Transverse colon (tissue), 4 donors: ENCODE measurements at places on chromosomes 1 and 21. TPM values are rescaled to one million over a fixed set of nuclear protein-coding genes. Genes with fewer than 3 reads are reported as not detected.

The LCE1D gene
- not detected for total RNA-seq

The IVL gene
- not detected for total RNA-seq

The OR10Z1 gene
- total RNA-seq, result not detected

The CA6 gene
- not detected for total RNA-seq

The SMCP gene
- not detected for total RNA-seq

DNA sequence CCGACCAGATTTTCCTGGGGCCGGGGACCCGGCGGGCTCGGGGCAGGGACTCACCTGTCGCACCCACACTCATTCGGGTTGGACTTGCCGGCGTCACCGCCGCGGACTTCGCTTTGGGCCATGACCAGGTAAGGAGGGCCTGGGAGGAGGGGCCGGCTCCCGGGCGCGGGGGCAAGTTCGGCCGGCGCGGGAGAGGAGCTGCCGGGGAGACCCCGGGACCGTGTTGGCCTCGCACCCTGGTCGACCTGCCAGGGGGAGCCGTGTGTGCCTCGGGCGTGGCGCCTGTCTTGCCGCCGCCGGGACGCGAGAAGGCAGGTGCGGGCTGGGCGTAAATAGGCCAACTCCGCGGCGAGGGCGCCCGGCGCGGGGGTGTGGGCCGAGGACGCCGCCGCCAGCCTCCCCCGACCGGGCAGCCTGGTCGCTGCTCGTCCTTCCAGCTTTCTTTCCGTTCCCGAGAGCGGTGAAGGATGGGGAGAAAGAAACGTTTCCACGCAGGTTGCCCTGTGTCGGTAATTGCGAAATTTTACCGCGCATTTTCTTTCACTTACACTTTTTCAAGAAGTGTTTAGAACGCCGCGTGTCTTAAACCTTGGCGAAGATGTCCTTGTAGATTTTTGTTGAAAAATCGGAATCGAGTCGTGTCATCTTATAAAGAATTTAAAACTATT is 558 bp downstream of the USP1 start:
- DNase-seq, result no peak

DNA sequence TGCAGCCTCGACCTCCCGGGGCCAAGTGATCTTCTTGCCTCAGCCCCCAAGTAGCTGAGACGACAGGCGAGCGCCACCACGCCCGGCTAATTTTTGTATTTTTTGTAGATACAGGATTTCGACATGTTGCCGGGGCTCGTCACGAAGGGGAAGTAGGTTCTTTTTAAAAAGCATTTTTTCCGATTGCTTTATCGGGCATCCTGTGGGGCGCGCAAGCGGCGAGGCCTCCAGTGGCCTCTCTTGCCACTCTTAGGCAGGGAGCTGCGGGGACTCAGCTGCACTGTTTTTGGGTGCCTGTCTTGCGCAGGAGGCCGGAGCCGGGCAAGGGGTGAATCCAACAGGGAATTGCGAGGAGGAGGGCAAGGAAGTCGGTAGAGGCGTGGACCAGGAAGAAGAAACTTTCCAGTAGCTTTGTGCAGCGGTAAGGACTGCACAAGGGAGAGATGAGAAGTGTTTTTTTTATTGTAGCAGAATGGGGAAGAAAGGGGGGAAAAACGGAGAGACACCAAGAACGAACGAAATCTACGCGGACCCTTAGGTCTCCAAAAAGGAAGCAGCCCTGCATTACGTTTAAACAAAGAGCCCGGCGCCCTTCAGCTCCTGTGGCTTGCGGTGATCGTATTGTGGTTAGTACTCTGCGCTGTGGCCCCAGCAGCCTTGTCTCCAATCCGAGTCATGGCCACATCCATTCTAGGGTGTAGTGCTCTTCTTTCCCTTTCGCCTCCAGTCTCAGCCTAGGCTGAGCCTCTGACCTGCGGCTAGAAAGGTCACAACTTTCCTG is 164.8 kb downstream of the PPIAL4G start:
- peak; percentile 43 for DNase-seq

DNA sequence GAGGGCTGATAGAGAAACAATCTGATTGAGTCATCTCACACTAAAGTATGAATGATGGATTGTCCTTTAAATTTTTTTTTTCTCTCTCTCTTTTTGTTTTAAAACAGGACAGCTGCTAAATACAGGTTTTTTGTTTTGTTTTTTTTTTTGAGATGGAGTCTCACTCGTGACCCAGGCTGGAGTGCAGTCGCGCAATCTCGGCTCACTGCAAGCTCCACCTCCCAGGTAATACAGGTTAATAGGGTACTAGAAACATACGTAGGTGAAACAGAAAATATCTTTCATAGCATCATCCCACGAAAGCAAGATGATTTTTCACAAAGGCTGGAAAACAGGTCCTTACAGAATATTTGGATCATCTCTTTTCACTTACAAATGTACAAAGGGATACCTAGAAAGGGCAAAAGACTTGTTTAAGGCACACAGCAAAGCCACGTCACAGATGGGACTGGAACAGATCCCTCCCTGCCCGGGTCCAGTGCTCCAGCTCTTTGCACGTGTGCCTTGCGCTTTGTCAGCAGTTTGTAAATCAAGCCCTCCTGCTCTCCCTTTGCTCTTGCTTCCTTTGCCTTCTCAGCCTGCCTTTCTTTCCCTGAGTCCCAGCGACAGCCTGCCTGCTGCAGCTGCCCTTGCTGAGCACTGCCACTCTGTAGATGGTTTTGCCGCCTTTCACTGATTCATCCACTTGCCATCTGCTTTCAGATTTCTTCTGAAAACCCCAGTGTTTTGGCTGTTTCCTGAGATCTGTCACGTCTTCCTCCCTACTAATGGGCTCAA is 171.3 kb upstream of the BEND5 start:
- no peak for DNase-seq

DNA sequence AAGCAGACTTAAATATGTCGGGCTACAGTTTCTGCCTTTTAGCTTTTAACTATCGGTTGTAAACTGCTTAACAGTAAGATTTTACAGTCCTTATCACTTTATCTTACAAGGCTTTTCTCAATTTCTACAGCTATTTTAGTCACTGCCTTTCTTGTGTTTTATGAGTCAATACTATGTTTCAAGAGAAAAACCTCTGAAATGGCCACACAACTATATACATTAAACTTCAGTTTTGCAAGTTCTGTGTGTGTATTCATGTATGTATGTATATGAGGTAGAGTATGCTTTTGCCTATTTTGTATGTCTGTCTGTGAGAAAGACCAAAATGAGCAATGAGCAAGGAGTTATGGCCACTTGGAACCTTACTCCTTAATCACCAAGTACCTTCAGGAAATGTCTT is 169.8 kb downstream of the SYT2 start:
- no peak for DNase-seq

- no peak for DNase-seq
Observed at GRCh38 chr1:150207281-150207971, 28.5 kb downstream of the ANP32E start.

DNA sequence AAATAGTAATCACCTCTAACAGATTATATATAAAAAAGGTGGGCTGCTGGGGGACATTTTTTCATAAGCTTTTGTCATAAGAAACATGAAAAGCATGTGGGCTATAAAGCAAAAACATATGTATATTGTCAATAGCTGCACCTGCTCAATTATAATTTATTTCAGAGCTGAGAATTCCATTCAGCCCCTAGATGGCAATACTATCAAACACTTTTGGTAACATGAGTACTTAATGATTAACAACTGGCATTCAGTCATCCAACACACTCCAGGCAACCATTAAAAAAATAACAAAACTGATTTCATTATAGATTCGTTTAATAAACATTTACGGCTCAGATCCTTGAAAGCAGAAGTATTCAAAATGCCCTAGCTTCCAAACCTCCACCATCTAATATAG is 115.1 kb downstream of the KCTD3 start:
- no peak for DNase-seq

- DNase-seq, result no peak
Observed at GRCh38 chr1:148315071-148315811, 163.2 kb upstream of the NBPF11 start.

DNA sequence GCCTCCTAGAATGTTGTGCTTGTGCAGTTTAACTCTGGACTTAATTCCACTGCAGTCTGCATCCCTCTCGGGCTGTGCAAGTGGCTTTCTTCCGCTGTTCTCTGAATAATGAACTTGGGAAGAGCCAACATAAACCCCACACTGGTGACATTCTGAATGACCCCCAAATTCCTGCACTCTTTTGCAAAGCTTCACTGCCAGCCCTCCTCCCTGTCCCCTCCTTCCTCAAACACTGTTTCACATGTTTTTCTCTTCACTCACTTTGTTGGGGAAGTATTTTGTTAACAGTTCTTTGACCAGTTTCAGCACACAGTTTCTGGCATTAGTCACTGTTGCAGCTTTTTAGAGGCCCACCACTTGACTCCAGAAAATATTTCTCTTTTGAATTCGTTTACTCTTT is 39.7 kb downstream of the GNG12 start:
- no peak for DNase-seq

DNA sequence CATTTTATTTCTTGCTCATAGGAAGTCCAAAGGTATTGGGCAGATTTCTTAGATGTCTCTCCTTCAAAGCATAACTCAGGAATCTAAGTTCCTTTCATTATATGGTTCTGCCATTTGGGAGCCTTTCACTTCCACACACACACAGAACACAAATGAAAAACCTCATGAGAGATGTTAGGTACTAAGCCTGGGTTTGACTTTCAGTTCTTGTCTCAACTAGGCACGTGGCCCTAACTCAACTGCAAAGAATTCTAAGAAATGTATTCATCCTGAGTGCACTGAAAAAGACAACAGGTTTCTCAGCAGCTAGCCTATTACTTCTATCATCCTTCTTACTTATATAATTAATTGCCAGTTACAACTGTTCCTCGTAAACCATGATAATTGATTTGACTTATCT is 190.0 kb upstream of the SAMSN1 start:
- no peak for DNase-seq

- no peak for DNase-seq
Observed at GRCh38 chr1:172838680-172839313, 179.9 kb downstream of the FASLG start.
